ENCODE measurements at places on chromosomes 5 and 9.

- DNase-seq = no peak
Measured at GRCh38 chr5:14107536-14107935, 35.6 kb upstream of the TRIO start.

- DNase-seq = no peak
Measured at GRCh38 chr5:5209089-5209488, 69.0 kb downstream of the ADAMTS16 start.

- DNase-seq = no peak
Measured at GRCh38 chr9:32866273-32866672, 82.9 kb downstream of the TMEM215 start.

DNA sequence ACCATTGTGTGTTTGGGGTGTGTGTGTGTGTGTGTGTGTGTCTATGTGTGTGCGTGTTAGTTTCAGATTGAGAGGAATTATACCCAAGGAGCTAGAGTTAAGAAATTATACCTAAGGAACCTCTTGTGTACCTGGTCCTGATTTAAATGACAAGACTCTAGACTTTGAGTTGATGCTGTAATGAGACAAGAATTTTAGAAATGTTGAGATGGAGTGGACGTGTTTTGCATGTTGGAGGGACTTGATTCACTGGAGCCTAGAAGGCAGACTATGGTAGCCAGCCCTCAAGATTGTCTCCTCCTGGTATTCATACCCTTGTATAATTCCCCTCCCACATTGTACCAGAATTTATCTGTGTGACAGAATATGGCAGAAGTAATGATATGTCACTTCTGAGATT, 52.4 kb upstream of the HSPB3 start:
- DNase-seq = no peak

- no peak for DNase-seq
Measured at GRCh38 chr9:7117676-7118561, 360.1 kb downstream of the KDM4C start.

DNA sequence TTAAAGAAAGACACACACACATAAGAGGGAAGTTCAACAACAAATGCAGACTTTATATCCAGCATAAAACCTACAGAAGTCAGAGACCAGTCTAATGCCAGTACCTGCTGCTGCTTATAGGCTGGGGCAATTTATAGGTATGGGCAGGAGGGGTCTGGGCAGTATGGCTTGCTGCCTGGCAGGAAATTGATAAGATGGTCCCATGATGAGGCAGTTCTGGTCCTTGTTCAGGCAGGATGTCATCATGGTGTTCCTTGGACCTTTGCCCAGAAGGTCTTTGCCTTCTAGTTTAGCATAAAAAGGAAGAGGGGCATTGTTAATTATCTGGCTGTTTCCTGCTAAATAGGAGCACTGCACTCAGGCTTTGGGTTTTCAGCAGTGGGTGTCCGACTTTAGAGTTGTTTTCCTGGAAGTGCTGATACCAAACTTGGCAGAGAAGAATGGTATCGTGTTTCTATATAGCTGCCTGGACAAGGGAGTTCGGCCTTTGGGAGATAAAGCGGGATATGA, 10.4 kb upstream of the PDCD1LG2 start:
- DNase-seq = peak; percentile 94

DNA sequence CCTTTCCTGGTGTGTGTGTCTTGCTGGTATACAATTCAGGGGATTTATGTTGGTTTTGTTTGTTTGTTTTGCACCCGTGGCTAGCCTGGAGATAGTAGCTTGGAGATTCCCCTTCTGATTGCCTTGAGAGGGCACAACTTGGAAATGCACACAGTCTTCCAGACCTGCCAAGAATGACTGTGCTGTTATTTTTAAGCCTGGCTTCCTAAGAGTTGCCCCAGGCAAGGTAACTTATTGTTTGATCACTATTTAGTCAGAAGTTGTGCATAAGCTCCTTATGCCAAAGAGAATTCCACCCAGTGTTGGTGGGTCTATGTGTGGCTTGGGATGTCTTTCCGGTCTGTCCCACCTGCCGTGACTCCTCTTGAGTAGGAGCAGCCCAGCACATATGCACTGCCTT, 421.9 kb upstream of the KCNN2 start:
- no peak for DNase-seq

DNA sequence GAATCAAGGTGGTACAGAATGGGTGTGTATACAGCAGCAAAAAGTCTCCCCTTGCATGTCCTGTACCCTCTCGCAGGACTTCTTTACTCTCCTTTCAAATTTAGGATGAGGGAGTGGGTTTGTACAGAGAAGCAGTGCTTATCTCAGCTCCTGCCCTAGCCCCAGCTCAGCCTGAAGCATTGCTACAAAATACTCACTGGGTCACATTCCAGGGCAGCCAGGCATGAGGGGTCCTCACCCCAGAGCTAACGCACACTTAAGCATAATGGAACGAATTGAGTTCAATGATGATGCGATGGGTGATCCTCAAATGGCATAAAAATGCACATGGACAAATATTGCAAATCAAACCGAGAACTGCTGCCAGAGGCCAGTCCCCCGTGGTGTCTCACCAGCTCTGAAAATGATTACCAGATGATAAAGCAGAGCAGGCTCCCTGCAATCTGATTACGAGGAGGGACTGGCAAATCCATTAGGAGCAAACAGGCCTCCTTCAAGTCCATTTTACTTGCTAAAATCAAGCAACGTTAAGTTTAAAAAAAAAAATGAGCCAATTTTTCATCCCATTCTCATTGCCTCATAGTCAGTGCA, 231.6 kb upstream of the TAS2R1 start:
- no peak for DNase-seq

GRCh38 chr5:62538017-62538942, 40.3 kb upstream of the LRRC70 start:
- no peak for DNase-seq

DNA sequence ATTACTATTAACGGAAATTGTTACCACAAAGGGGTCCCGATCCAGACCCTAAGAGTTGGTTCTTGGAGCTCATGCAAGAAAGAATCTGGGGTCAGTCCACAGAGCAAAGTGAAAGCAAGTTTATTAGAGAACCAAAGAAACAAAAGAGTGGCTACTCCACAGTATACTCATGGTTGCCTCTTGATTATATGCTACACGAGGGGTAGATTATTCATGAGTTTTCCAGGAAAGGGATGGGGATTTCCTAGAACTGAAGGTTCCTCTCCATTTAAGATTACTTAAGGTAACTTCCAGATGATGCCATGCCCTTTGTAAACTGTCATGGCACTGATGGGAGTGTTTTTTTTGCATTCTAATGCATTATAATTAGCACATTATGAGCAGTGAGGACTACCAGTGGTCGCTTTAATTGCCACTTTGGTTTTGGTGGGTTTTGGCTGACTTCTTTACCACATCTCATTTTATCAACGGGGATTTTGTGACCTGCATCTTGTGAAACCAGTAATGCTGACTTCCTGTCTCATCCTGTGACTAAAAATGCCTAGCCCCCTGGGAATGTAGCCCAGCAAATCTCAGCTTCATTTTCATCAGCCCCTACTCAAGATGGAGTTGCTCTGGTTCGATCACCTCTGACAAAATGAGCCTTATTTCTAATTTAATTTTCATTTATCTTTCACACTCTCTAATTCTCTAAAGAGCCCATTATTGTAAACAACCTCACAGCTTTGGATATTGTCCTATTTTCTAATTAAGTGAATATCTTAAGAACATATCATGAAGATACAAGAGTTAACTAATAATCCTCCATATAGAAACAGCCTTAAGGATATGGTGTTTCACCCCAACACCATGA, 336.3 kb downstream of the RASEF start:
- DNase-seq = no peak

GRCh38 chr5:153404747-153405146, 85.7 kb upstream of the GRIA1 start:
- no peak for DNase-seq

- no peak for DNase-seq
Measured at GRCh38 chr9:91864380-91864779, 85.6 kb downstream of the ROR2 start.

Measured in hematopoietic multipotent progenitor cell (in vitro differentiated cells).